ENCODE measurements at places on chromosomes 12 and 14.

DNA sequence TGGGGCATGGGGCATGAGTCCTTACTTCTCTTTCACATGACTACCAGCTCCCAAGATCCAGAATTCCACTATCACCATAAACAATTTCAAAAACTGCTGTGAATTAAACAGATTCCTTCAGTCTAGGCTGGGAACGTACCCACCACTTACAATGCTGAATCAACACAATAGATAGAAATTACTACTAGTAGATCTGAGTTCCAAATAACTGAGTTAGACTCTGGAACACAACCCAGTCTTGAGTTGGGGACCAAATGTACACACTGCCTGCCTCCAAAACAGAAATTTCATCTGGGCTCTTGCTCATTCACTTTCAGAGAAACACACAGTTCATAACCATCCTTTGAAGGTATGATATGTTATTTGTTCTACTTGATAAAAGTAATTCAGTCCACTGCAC is 8.9 kb downstream of the CORO1C start:
- no peak for DNase-seq

- DNase-seq = no peak
Measured at GRCh38 chr12:88401155-88401554, 179.1 kb downstream of the KITLG start.

DNA sequence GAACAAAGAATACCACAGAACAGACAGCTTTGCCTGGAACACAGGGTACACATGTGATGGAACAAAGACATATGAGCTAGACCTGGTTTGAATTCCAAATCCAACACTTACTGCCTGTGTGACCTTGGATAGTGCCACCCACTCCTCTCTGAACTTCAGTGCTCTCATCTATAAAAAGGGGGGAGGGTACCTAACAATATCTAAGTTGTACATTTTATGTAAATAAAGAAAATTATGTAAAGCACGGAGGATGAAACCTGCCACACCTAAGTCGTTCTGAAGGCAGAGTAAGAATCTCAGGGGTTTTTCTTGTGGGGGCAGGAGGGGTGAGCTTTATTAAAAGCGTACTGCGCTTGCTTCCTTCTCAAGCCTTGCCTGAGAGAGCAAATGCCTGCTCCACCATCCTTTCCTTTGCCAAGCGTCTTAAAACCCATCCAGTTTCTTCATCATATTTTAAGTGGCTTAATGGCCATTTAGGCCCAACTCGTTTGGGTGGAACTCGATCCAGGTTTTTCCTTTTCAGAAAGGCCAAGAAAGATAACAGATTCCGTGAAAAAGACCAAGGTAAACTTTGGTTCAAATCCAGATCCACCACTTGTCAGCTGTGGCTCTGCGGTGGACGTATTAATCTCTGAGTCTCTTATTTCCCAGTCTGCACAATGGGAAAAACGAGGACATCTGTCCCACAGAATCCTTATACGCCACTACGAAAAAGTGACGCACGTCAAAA is 946 bp downstream of the DDX24 start:
- no peak for DNase-seq

GRCh38 chr14:62347562-62348011 is 585.4 kb downstream of the SNAPC1 start:
- no peak for DNase-seq

GRCh38 chr12:133156125-133156690 is 25.1 kb upstream of the ZNF268 start:
- DNase-seq = no peak
